Right ventricle myocardium inferior (tissue), 1 donor: ENCODE measurements at places on chromosomes 6 and 20.

- no peak for DNase-seq
Observed at GRCh38 chr6:69719602-69720193, 77.1 kb downstream of the LMBRD1 start.

GRCh38 chr6:132598473-132598872 is 8.9 kb upstream of the TAAR5 start:
- no peak for DNase-seq

GRCh38 chr20:46253391-46253790 is 54.9 kb downstream of the CDH22 start:
- no peak for DNase-seq

DNA sequence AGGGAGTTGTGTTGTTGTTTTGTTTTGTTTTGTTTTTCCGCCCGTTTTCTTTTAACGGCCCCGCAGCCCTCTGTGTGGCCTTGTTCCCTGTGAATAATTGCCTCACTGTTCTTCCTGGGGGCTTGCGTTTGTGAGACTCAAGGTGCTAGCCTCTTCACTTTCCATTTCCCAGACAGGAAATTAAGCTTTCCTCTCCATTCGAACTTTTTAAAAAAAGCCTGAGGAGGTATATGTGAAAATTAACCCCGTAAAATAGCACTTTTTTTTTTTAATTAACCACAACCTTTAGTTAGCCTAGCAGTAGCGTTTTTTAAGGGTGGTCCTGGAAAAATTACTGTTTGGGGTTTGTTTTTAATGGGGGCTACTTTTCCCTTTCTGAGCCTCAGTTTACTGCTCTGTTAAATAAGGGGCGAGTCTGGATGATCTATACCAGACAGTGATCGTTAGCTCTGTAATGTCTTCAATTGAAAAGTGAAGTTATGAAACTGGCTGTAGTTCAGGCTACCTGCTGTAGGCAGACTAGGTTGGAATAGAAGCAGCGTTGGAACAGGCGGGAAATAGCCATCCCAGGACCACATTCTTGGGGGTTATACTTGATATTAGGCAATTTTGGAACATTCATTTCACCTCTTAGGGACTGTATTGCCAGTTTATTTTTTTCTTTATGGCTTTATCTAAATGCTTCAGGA is 1.7 kb downstream of the STX16 start:
- no peak for DNase-seq

DNA sequence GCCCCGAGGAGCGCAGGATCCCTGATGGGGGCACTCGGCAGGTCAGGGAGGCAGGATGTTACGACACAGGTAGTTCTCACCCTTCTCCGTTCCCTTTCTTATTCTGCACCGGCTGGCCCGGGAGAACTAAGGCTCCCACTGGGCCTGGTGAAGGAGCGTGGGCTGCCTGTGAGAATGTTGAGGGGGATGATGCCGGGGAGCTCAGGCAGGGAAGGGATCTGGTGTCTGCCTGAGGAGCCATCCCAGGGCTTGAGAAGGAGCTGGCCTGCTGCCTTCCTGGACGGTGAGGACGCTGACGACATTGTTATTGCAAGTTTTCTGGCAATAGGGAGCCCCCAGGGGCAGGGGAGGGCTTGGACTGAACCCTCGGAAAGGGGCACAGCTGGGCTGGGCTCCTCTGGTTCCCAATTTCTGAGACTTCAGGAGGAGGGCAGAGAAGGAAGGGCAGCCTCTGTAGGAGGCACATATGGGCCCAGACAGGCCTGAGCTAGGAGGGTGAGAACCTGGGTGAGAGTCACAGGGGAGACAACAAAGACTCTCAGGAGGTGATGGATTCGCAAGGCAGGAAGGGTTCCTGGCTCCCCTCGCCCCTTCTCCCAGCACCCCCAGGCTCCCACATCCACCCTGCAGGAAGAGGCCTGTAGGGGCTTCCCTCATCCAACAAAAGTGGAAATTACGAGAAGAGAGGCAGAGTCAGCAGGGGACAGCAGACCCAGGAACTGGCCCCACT is 32.8 kb downstream of the CYP21A2 start:
- DNase-seq = peak; percentile 88

DNA sequence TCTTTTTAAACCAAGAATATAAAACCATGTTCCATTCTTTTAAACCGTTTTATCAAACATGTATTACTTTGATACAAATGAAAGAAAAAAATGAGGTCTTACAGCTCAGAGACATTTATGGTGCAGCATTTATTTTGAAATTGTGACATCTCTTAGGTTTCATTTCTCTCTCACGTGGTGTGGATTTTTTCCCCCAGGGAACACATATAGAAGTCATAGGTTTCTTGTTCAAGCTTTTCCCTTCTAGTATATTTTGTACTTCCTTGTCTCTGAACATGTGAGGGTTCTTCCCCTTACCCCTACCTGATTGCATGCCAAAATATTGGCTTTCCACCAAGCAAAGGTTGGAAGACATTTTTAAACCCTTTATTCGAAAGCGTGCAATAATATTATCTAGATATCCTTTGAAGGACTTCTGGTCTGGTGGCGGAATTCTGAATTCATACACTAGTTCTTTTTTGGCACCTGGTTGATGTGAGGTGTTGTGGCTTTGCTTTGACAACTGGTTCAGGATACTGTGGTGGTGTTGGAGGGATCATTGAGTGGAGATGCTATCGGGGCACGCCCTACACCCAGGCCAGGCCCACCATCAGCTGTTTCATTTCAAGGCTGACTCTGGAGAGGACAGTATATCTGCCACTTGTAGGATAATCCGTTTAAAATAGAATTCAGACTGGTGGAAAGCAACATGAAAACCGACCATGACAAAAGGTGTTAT is 5.6 kb upstream of the FAM50B start:
- DNase-seq = no peak

DNA sequence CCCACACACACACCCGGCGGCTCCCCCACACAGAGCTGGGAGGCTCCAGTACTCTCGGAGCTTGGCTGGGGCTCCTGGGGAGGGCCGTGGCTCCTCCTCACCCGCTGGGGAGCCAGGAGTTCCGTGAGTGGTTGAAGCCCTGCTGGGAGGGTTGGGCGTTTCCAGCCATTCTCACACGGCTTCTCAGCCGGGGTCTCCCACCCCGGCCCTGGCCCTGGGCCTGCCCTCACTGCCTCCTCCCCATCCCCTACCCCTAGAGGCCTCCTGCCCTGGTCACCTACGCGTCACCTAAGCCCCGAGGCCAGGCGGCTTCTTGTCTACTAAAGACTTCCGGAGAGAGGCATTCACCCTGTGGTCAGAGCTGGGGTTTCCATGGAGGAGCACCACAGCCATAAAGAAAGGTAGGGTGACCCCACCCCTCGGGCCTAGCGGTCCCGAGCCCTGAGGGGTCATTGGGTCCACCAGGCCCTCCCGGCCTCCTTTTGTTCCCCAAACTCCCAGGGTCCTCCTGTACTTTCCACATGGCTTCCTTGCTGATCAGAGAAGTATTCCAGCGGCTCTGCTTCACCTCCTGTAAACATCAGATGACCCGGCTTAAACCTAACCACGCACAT is 99.3 kb downstream of the TTLL2 start:
- no peak for DNase-seq
